NCI-H460 (cell line): ENCODE measurements at places on chromosomes 13 and 19.

DNA sequence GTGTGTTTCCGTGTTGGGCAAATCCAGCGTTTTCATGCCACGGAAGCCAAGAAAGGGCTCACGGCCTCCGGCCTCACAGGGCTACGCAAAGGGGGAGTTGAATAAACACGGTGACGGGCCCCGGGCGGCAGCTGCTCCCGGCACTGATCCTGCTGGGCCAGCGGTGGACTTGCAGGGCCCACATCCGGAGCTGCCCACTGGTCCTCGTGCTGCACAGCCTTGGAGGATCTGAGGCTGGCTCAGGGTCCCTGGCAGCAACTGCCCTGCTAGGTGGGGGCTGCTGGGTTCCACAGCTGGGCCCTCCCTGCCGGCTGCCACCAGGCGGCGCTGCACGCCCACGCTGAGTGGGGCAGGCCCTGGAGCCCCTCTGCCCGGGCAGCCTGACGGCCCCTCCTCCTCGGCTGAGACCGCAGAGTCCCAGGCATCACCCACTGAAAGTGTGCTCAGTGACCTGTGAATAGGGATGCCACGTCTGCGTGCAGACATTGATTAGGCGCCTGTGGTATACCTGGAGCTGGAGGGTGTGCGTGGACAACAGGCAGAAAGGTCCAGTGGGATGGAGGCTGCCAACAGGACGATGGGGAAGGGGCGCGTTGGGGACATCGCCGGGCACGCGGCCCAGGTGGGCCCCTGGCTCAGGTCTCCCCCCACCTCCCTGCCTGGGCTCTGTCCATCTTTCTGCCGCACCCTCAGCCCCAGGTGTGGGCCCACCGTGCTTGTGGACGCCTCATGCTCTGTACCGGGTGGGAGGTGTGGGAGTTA is 5.3 kb upstream of the HCN2 start:
- DNase-seq = no peak

DNA sequence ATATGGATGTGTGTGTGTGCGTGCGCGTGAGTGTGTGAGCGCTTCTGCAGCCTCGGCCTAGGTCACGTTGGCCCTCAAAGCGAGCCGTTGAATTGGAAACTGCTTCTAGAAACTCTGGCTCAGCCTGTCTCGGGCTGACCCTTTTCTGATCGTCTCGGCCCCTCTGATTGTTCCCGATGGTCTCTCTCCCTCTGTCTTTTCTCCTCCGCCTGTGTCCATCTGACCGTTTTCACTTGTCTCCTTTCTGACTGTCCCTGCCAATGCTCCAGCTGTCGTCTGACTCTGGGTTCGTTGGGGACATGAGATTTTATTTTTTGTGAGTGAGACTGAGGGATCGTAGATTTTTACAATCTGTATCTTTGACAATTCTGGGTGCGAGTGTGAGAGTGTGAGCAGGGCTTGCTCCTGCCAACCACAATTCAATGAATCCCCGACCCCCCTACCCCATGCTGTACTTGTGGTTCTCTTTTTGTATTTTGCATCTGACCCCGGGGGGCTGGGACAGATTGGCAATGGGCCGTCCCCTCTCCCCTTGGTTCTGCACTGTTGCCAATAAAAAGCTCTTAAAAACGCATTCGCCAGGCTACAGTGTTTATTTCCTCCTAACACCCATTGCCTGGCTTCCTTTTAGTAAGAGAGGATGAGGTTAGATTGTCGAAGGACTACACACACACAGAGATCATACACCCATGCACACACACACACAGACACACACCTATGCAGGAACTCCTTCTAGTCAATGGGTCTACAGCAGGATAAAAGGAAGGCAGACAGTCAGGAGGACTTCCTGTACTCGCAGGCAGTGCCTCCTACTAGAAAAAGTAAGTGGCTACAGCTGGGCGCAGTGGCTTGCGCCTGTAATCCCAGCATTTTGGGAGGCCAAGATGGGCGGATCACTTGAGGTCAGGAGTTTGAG is 7.1 kb downstream of the FOSB start:
- DNase-seq = no peak

- DNase-seq = no peak
These were observed 45.8 kb downstream of the UFM1 start for GRCh38 chr13:38395497-38395788.

- peak; percentile 56 for DNase-seq
These were observed 610 bp downstream of the RABAC1 start for GRCh38 chr19:41958367-41959055.

DNA sequence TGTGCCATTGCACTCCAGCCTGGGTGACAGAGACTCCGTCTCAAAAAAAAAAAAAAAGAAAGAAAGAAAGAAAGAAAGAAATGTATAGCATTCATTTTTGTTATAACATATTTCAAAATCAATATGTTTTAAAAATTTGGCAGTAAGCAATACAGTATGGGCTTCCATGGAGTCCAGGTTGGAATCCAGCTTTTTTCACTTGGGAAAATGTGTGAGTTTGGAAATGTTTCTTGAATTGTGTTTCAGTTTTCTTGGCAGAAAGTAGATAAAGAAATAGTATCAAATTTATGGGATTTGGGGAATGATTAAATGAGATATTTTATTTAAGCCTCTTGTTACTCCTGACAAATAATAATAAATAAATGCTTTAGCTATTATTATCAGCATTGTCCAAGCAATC is 225.6 kb downstream of the PCDH9 start:
- no peak for DNase-seq

- DNase-seq = no peak
These were observed 29.3 kb downstream of the MTUS2 start for GRCh38 chr13:28849441-28849840.

DNA sequence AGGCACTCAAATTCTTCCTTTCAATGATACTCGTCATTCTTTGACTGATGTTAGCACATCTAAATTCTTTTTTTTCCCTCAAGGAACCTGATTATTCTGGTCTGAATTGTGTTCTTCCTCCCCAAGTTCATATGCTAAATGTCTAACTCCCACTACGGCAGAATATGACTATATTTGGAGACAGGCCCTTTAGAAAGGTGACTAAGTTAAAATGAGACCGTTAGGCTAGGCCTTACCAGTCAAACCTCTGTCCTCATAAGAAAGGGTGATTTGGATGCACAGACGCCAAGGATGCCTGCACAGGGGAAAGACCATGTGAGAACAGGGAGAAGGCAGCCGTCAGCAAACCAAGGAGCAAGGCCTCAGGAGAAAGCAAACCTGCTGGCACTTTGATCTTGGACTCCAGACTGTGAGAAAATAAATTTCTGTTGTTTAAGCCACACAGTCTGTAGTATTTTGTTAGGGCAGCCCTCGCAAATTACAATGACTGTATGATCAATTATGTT is 13.1 kb upstream of the FOXO1 start:
- DNase-seq = no peak

GRCh38 chr13:85725433-85725832 is 73.8 kb downstream of the SLITRK6 start:
- DNase-seq = no peak
